ENCODE measurements at places on chromosomes 5 and 9.

DNA sequence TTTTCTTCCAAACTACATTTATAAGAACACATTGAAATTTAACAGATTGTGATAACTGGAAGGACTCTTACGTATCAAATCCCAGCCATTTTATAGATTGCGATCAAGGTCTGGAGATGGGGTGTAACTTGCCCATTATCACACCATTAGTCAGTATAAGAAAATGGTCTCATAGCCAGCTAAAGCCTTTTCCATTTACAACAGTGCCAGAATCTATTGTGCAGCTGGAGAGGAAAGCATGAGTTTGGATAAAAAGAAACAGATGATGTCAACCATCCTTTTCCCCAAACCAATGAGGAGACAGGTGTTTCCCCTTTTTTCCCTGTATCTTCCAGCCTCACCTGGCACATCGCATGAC lies 658.8 kb downstream of the ACTL7B start:
- DNase-seq = no peak

GRCh38 chr9:133973111-133973790 lies 18.9 kb downstream of the VAV2 start:
- no peak for DNase-seq

GRCh38 chr9:100724886-100725285 lies 147.0 kb downstream of the CAVIN4 start:
- DNase-seq = peak; percentile 26

DNA sequence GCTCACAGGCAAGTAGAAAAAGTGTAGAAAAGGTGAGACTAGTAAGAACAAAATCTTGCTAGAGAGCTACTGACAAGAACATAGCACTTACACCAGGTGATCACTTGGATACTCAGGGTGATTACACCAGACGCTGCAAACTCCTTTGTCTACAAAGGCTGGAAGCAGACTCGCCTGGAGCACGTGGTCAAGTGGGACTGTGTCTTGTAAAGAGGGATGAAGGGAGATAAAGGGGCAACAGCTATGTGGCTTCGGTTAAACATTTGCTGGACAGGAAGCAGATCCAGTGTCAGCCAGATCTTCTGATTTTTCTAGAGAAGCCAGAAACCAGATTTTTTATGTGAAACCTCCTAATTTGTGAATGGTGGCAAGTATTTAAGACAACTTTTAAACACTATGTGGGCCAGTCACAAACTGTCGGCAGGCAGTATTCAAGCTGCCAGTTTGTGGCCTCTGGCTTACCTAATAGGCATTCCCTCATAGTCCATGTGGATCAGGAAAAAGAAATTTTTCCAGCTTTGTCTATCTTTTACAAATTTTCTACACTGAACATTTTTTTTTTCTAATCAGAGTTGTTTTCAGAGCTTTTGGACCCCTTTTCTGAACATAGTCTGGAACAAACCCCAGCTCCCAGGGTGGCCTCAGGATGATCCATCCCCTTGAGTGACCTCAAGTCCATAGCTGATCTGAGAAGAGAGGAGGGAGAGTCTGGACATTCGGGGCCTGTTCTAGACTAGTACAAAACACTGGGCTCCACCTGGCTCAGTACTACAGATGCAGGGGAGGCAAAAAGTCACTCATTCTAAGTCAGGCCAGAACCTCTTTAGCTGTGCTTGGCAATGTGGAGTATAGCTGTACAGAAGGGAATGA lies 262.9 kb downstream of the ARRDC3 start:
- DNase-seq = no peak

GRCh38 chr5:122707796-122708195 lies 67.1 kb upstream of the SNX2 start:
- no peak for DNase-seq

DNA sequence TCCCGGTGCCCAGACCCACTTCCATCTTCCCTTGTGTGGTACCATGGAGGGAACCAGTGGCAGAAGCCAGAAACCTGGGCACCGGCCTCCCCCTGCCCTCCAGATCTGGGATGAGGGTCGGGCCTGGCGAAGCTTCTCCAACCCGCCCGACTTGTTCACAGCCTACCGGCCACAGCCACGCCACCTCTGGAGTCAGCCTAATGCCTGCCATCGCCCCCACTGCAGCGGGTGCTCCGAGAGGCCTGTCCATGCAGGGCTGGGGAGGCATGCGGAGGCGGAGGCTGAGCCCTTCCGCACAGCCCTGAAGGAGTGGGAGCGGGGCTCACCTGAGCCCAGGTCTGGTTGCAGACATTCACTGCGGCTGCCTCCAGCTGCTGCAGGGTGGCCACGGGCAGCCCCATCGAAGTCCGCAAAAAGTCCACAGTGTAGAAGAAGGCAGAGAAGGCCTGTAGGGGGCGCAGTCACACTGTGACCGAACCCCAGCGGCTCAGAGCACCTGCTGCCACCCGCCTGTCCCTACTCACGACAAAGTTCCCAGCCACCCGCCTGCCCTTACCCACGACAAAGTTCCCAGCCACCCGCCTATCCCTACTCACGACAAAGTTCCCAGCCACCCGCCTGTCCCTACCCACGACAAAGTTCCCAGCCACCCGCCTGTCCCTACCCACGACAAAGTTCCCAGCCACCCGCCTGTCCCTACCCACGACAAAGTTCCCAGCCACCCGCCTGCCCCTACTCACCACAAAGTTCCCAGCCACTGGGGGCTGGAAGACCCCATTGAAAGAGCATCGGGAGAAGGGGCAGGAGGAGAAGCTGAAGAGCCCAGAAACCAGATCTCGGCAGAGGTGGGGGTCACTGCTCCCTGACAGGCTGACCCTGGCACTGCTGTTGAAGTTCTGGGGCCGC lies 3.8 kb upstream of the NPDC1 start:
- peak; percentile 36 for DNase-seq

- DNase-seq = no peak
Observed at GRCh38 chr5:64954518-64954917, 185.8 kb downstream of the CWC27 start.

- no peak for DNase-seq
Observed at GRCh38 chr5:119366540-119366881, 10.7 kb downstream of the TNFAIP8 start.
